Stimulated activated CD4-positive, alpha-beta T cell treated with anti-CD3 and anti-CD28 coated beads, Interleukin-2, amount 100 ng/mL, for 24 hours (primary cell): ENCODE measurements at places on chromosomes 12 and 14.

DNA sequence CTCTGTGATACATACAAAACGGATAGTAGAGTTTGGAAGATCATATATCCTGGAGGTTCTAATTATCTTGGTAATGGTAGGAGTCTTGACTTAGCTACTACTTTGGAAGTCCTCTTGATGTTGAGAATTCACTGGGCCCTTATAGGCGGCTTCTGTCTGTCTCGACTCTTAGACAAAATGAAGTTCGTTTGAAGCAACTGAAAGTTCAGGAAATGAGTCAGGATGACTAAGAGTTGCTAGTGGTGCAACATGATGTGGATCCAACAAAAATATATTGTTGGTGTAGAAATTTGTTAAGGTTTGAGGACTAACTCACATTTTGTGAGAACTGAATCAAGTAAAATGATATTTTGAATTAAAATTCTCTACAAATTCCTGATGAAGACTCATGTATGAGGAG, 272.7 kb downstream of the AEBP2 start:
- no peak for DNase-seq

GRCh38 chr14:104567957-104568225, 11.7 kb upstream of the C14orf180 start:
- DNase-seq: no peak

GRCh38 chr12:29316752-29317151, 64.2 kb downstream of the ERGIC2 start:
- no peak for DNase-seq

DNA sequence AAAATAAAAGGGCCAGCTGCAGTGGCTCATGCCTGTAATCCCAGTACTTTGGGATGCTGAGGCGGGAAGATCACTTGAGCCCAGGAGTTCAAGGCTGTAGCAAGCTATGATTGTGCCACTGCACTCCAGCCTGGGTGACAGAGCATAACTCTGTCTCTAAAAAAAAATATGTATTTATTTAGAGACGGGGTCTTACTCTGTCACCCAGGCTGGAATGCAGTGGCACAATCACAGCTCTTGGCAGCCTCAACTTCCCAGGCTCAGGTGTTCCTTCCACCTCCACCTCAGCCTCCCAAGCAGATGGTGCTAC, 179.3 kb upstream of the ATF7IP start:
- DNase-seq: no peak

GRCh38 chr14:20714593-20715250, 26.2 kb downstream of the ANG start:
- DNase-seq: no peak
